ENCODE measurements at places on chromosomes 2 and 18. TPM values are rescaled to one million over a fixed set of nuclear protein-coding genes. Genes with fewer than 3 reads are reported as not detected.

Gene GKN1
- total RNA-seq = not detected

Gene STPG4
- 0.20 TPM for total RNA-seq

Gene NLRC4
- total RNA-seq = not detected

Gene TMEFF2
- total RNA-seq = not detected

Gene CYTIP
- total RNA-seq = 0.94 TPM

Gene RAPGEF4
- total RNA-seq = 1.2 TPM

Gene C2orf42
- total RNA-seq = 20.8 TPM

Gene PROM2
- 38.0 TPM for total RNA-seq

Gene FTCDNL1
- total RNA-seq = 3.5 TPM

Gene UGT1A10
- not detected for total RNA-seq

Gene RABL2A
- 3.5 TPM for total RNA-seq

Gene MYO3B
- 10.6 TPM for total RNA-seq

Gene ASB18
- not detected for total RNA-seq

Gene RTN4
- 604 TPM for total RNA-seq

Gene SCTR
- not detected for total RNA-seq

Gene ETAA1
- 29.4 TPM for total RNA-seq

Gene MAP3K19
- not detected for total RNA-seq

Gene ELP2
- total RNA-seq = 84.2 TPM

Gene TEX51
- total RNA-seq = not detected

Gene TLX2
- total RNA-seq = not detected

Gene CYS1
- 223 TPM for total RNA-seq
